ENCODE measurements at places on chromosomes 3 and 15. TPM values are rescaled to one million over a fixed set of nuclear protein-coding genes. Genes with fewer than 3 reads are reported as not detected.

The CHL1 gene
- 4.6 TPM for polyA plus RNA-seq

The LIPC gene
- 2.1 TPM for polyA plus RNA-seq

The SPESP1 gene
- 2.8 TPM for polyA plus RNA-seq

The SLC7A14 gene
- 0.19 TPM for polyA plus RNA-seq

The ELL3 gene
- 4.2 TPM for polyA plus RNA-seq

The RARB gene
- polyA plus RNA-seq = 12.0 TPM

The HDDC3 gene
- 10.0 TPM for polyA plus RNA-seq

The PLSCR2 gene
- polyA plus RNA-seq = not detected

The CAMKV gene
- 0.61 TPM for polyA plus RNA-seq

The FAM81A gene
- polyA plus RNA-seq = 1.5 TPM

The SLC24A5 gene
- not detected for polyA plus RNA-seq

The PRRT3 gene
- 1.4 TPM for polyA plus RNA-seq

The ALG1L2 gene
- 1.5 TPM for polyA plus RNA-seq

The STRA6 gene
- 1.1 TPM for polyA plus RNA-seq

The P4HTM gene
- polyA plus RNA-seq = 16.7 TPM

The LMAN1L gene
- not detected for polyA plus RNA-seq

The MCF2L2 gene
- polyA plus RNA-seq = 0.14 TPM

The MST1 gene
- 16.9 TPM for polyA plus RNA-seq

The ANKDD1A gene
- polyA plus RNA-seq = 2.9 TPM

The NOX5 gene
- polyA plus RNA-seq = 0.32 TPM

The GOLGA6L7 gene
- 0.11 TPM for polyA plus RNA-seq

The ADCY5 gene
- polyA plus RNA-seq = 6.1 TPM

The CCR1 gene
- 3.9 TPM for polyA plus RNA-seq

The PARP3 gene
- polyA plus RNA-seq = 6.4 TPM

The ABHD5 gene
- 11.4 TPM for polyA plus RNA-seq

The COL6A5 gene
- 0.05 TPM for polyA plus RNA-seq

The GORASP1 gene
- 34.8 TPM for polyA plus RNA-seq
